ENCODE measurements at places on chromosomes 7 and 10. TPM values are rescaled to one million over a fixed set of nuclear protein-coding genes. Genes with fewer than 3 reads are reported as not detected.

- no peak for DNase-seq
These were observed 26.5 kb downstream of the CTBP2 start for GRCh38 chr10:125133696-125134482.

GRCh38 chr10:77428691-77429395 lies 208.8 kb downstream of the KCNMA1 start:
- DNase-seq = no peak

DNA sequence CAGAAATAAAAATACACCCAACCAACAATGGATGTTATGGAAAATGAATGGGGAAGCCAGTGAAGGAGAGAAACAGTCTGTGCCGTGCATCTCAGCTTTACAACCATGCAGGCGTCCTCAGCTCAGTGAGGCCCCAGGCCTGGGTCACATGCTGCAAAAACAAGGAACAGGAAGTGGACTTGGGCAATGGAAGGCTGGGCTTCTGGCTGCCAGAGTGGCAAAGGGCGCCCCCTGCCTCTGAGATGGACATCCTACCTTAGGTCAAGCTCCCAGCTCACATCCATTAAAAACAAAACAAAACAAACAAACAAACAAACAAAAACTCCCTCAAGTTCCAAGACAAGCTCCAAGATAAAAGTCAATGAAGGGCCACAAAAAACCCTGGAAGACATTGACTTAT lies 54.7 kb upstream of the AFAP1L2 start:
- no peak for DNase-seq

- DNase-seq = no peak
These were observed 43.6 kb upstream of the BAMBI start for GRCh38 chr10:28633750-28634149.

- no peak for DNase-seq
These were observed 30.9 kb downstream of the MRPS33 start for GRCh38 chr7:140983802-140984201.

- no peak for DNase-seq
These were observed 38.8 kb upstream of the CFAP46 start for GRCh38 chr10:132981173-132981555.

DNA sequence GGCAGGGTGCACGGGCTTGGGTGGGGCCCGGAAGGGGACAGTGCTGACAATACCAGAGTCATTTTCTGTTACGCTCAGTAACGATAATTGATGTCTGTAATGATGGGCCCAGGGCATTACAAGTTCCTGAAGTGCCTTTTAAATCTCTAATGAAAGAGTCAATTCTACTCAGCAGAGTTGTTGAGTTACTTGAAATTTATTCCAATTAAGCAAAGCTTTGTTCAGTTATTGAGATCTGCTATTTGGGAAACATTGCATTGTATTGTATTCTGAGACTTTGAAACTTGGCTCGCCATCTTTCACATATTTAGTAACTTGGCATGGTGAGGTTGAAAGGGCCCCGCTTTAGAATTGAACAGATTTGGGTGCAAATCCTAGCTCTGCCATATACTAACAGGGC lies 34.7 kb downstream of the MINDY4 start:
- DNase-seq = no peak

DNA sequence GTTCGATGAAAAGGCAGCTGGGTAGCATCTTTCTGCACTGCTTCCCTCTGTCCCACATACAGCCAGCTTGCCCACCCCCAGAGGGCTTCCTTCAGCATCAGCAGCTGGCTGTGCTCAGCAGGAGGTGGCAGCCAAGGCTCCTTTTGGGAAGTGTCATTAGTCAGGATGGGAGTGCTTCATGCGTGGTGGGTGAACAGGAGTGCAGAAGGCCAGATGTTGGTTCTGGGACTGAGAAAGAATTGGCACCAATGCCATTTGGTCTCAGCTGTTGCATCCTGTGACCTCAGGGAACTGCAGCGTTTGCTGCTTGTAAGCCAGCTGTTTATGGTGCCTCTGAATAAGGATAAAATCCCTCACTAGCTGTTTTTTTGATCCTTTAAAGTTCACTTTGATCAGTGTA lies 131.1 kb upstream of the SORCS3 start:
- no peak for DNase-seq

- DNase-seq = no peak
These were observed 26.5 kb downstream of the VPS50 start for GRCh38 chr7:93258661-93259060.

GRCh38 chr7:44754802-44755697 lies 6.4 kb downstream of the ZMIZ2 start:
- no peak for DNase-seq

DNA sequence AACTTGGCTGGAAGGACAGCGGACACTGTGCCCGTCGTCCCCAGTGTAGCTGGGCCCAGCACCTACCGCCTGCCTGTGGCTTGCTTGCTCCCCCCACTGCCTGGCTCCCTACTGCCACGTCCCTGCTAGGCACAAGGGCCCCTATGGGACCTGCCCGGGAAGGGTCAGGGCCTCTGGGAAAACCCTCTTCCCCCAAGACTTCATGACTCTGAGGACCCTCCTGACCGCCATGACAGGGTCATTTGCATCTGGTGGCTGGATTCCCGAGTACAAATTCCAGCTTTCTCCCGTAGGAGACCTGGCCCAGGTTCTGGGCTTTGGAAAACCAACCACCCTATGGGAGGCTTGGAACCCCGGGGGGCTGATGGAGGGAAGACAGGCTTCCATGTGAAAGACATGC lies 1.4 kb upstream of the MMD2 start:
- DNase-seq = no peak

PAX4 gene
- not detected for total RNA-seq

KEL gene
- total RNA-seq = 0.09 TPM

ACHE gene
- 1.5 TPM for total RNA-seq

MCM10 gene
- total RNA-seq = 5.5 TPM

OPN4 gene
- not detected for total RNA-seq

PIK3AP1 gene
- total RNA-seq = 1.5 TPM

SLC13A1 gene
- not detected for total RNA-seq

Measured in esophagus squamous epithelium (tissue), 5 donors.